Endothelial cell of umbilical vein (primary cell): ENCODE measurements at places on chromosomes 7 and 10.

- peak; percentile 62 for DNase-seq
These were observed 4.6 kb downstream of the BMI1 start for GRCh38 chr10:22325272-22326144.

DNA sequence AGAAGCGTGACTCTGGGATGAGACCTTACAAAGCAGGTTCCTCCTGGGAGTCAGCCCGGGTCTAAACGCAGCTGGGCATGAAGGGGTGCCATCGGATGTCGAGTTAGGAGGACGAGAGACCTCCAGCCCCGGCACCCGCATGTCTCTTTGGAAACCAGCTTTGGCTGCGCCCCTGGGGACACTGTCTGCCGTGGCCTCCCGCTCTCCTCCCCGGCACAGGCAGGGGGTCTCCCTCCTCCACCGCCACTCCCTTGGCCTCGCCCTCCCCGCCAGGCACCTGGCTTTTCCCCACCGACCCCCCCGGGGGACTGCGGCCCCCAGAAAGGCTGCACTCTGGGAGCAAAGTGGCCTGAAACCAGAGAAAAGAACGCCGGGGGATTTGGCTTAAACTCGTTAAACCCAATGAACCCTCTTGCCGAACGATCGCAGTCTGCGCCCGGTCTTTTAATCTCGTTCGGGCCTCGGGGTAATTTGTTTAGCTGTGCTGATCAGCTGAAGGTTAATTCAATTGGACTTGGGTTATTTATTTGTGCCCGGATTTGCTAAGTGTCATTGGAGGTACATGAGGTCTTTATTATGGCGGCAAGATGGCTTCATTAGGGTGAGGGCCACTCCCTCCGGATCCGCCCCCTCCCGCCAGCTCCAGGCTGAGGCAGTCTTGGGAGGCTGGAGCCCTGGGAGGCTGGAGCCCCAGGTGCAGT, 16.4 kb upstream of the PSMG3 start:
- DNase-seq = no peak

- peak; percentile 82 for DNase-seq
These were observed 3.1 kb upstream of the ABCA13 start for GRCh38 chr7:48168159-48168558.

DNA sequence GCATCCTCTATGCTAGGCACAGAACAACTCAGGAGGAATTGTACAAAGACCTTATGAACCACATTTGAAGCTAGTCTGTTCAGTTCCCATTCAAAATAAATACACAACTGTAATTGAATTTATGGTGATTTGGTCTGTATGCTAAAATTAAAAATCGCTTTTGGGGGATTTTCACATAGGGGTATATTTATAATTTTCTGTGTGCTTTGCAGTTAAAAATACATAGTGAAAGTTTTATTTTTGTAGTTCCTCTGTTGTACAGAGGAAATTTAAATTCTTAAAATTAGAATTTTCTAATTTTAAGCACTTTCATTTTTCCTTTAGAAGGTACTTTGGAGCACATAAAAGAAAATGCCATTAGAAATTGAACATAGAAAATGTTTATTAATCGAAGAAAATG, 6.9 kb downstream of the RABGEF1 start:
- no peak for DNase-seq

DNA sequence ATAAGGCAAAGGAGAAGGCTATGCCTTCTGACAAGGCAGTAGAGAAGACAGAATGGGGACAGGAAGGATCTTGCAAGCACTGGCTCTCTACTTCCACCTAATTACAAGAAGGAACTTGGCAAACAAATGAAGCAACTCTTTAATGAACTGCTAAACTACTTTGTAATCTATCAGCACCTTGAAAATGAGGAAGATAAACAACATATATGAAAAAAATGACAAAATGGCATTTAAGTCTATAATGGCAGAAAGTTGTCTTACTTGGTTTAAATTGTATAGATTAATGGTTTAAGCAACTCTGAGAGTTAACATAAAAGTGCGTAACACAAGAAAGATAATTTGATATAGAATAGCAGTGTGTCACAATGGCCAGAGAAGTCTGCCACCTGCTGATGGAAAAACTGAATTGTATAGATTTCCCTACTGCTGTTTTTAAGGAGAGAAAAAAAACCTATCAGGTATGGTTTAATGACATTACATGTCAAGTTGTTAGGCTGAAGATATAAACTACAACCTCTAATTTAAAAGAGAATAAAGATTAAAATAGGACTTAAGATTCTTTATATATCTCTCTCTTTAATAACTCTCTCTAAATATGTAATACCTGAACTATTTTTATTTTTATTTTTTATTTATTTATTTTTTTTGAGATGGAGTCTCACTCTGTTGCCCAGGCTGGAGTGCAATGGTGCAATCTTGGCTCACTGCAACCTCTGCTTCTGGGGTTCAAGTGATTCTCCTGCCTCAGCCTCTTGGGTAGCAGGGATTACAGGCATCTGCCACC, 11.8 kb downstream of the NT5C3A start:
- DNase-seq = peak; percentile 84
